ENCODE measurements at places on chromosomes 7 and 10.

DNA sequence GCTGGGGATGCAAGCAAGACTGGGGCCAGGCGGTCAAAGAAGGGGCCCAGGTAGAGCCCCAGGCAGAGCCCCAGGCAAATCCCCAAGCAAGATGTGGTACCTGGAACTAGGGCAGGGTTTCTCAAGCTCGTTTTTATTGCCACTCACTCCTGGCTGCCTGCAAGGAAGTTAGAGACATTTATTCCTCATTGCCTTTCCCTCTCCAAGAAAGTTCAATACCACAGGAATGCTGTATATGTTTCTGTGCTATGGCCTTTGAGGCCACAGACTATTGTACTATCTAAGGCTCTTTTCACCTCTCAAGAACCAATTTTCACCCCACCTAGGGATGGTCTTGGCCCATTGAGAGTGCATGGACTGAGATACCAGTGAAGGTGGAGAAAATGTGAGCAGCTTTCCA lies 71.3 kb downstream of the TACC2 start:
- no peaks in the 10 kb centered on the region for H3K27me3 ChIP-seq
- H3K36me3 ChIP-seq, result no peaks in the 10 kb centered on the region
- no peak overlapping the region for H3K27ac ChIP-seq

- H3K27ac ChIP-seq, result no peak overlapping the region
- no peaks in the 10 kb centered on the region for H3K27me3 ChIP-seq
- H3K4me1 ChIP-seq, result peaks cover 34% of the 10 kb centered on the region
- H3K36me3 ChIP-seq, result no peaks in the 10 kb centered on the region
- DNase-seq, result no peak
These were observed 152.2 kb downstream of the SGMS1 start for GRCh38 chr10:50471583-50471975.

- peak overlapping the region; percentile 71 for H3K4me3 ChIP-seq
- no peaks in the 10 kb centered on the region for H3K36me3 ChIP-seq
- H3K4me1 ChIP-seq, result no peaks in the 10 kb centered on the region
These were observed 704 bp downstream of the ZNRF2 start for GRCh38 chr7:30285067-30285535.

- no peak overlapping the region for H3K4me3 ChIP-seq
- H3K4me1 ChIP-seq, result peaks cover 46% of the 10 kb centered on the region
- no peak overlapping the region for H3K27ac ChIP-seq
- no peaks in the 10 kb centered on the region for H3K36me3 ChIP-seq
These were observed 3.6 kb downstream of the OPTN start for GRCh38 chr10:13103554-13103953.

DNA sequence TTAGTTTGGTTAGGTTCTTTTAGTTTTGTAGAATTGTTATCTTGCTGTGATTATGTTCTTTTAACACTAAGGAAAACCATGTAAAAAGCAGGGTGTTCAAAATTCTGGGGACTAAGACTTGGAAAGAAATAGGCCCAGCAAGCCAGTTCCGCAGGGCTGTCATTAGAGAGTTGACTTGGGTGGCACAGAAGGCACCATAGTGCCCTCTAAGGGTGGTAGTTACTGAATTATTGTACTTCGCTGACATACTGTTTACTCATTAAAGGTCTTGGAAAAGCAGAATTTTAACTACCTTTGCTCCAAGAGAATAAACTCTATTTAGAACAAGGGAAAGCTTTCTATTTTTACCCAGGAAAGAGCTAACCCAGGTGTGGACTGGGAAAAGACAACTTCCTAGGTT lies 86.5 kb downstream of the OTUD1 start:
- DNase-seq, result no peak
- no peaks in the 10 kb centered on the region for H3K36me3 ChIP-seq
- H3K4me1 ChIP-seq, result no peaks in the 10 kb centered on the region
- no peaks in the 10 kb centered on the region for H3K27me3 ChIP-seq

DNA sequence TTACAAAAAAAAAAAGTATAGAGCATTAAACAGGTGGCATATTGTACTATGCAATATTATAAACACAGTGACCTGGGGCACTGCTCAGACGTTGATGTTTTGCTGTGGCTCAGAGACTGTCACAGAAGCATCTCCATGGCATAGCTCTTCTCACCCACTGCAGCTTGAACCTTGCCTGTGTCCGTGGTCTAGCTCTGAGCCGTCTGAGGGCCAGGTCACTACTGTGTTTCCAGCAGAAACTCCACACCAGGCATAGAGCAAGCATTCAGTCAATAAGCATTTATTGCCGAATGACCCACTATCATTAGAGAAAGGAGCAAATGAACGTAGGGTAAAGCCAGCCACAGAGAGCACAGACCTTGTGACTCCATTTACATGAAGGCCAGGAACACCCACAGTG lies 443.2 kb upstream of the FOXK1 start:
- H3K4me1 ChIP-seq, result no peaks in the 10 kb centered on the region
- DNase-seq, result no peak
- no peaks in the 10 kb centered on the region for H3K36me3 ChIP-seq

DNA sequence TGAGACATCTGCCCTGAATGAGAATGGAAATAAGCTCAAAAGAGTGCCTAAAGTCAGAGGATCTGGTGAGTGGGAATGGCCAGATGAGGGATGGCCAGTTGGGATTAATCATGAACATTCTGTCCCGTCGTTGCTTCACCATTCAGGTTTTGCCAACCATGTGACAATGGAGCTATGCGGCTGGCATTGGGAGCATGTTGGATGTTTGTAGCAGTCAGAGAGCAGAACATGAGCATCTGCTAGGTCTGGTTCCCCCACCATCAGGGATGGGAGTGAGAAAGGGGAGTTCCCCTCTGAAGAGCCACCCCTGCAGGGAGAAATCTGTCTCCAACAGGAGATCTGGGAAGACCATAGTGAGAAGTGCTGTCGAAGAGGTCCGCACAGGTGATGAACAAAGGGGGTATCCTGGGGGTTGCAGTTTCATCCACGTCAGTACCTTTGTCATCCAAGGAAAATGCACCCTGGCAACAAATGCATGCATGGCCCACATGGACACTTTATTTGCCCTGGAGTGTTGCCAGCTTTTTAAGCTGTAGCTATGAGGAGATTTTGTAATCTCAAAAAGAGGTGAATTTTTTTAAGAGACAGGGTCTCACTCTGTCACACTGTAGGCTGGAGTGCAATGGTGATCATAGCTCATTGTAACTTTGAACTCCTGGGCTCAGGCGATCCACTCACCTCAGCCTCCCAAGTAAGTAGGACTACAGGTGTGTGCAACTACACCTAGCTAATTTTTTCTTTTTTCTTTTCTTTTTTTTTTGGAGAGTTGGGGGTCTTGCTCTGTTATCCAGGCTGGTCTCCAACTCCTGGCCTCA lies 190.2 kb downstream of the CAMK1D start:
- no peak overlapping the region for H3K27ac ChIP-seq
- DNase-seq, result peak; percentile 67
- no peaks in the 10 kb centered on the region for H3K27me3 ChIP-seq

DNA sequence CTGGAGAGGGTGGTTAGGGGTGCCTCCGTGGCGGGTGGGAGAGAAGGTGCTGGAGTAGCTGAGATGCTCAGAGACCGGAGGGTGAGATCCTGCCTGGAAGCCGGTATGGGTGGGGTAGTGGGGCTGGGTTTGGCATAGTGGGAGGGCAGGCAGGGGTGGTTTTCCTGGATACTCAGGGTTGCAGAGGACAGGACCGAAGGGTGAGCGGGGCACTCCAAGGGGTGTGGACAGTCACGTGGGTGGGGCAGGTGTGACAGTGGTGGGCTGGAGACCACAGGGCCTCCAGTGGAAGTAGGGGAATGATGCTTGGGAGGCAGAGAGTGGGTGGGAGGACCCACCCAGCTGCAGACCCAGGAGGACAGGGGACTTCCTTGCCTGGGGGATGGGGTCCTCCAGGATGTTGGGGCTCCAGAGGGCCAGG lies 1.9 kb downstream of the SCART1 start:
- H3K4me3 ChIP-seq, result no peak overlapping the region
- H3K27ac ChIP-seq, result no peak overlapping the region
- no peaks in the 10 kb centered on the region for H3K36me3 ChIP-seq
- H3K4me1 ChIP-seq, result no peaks in the 10 kb centered on the region
- DNase-seq, result peak; percentile 21

DNA sequence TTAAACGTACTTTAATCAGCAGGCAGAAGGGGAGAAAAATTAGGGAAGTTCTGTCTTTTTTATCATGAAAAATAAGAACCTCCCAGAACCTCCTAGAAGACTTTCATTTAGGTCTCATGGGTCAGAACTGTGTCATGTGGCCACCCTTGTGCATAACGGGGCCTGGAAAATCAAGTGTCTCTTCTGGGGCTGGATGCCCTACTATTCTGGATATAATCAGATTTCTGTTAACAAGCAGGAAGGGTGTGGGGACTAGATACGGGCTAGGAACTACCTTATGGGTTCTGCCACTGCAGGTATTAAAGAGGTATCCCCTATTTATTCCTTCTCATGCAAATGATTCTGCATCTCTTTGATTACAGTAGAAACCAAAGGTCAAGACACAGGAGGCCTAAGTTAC lies 14.1 kb downstream of the LANCL2 start:
- no peaks in the 10 kb centered on the region for H3K27me3 ChIP-seq
- no peak overlapping the region for H3K4me3 ChIP-seq
- no peaks in the 10 kb centered on the region for H3K36me3 ChIP-seq
- no peak overlapping the region for H3K27ac ChIP-seq

GRCh38 chr7:117195361-117196029 lies 127.4 kb downstream of the WNT2 start:
- DNase-seq, result no peak
- no peak overlapping the region for H3K27ac ChIP-seq
- no peaks in the 10 kb centered on the region for H3K4me1 ChIP-seq
- no peaks in the 10 kb centered on the region for H3K27me3 ChIP-seq
- H3K36me3 ChIP-seq, result peaks cover 12% of the 10 kb centered on the region
- no peak overlapping the region for H3K4me3 ChIP-seq

DNA sequence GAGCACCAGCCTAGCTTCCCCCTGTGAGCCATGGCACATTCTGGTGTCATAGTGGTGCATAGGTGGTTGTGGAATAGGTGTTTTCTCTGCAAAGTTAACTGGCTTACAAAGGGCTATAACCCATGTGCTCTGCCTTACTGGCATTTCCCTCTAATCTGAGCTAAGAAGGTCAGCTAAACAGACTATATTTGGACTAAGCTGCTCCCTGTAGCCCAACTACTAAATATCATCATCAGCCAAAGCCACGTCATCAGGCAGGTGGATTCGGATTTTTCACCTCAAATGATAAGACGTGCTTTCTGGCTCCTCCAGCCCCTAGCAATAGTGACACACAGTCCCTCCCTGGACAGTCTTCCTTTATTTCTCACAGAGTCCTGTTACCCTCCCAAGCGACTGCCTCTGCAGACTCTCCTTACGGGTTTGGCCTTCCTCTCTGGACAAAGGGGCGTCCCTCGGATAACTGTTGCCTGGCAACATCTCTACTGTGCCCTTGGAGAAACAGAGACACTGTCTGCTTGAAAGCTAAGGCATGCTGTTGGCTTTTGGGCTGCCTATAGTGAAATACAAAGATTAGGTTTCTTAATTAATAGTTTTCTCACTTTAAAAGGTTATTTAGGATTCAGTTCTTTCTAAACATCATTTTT lies 9.1 kb downstream of the SLC13A4 start:
- H3K36me3 ChIP-seq, result no peaks in the 10 kb centered on the region
- no peak overlapping the region for H3K27ac ChIP-seq
- H3K27me3 ChIP-seq, result no peaks in the 10 kb centered on the region
- no peak for DNase-seq
- no peaks in the 10 kb centered on the region for H3K4me1 ChIP-seq

DNA sequence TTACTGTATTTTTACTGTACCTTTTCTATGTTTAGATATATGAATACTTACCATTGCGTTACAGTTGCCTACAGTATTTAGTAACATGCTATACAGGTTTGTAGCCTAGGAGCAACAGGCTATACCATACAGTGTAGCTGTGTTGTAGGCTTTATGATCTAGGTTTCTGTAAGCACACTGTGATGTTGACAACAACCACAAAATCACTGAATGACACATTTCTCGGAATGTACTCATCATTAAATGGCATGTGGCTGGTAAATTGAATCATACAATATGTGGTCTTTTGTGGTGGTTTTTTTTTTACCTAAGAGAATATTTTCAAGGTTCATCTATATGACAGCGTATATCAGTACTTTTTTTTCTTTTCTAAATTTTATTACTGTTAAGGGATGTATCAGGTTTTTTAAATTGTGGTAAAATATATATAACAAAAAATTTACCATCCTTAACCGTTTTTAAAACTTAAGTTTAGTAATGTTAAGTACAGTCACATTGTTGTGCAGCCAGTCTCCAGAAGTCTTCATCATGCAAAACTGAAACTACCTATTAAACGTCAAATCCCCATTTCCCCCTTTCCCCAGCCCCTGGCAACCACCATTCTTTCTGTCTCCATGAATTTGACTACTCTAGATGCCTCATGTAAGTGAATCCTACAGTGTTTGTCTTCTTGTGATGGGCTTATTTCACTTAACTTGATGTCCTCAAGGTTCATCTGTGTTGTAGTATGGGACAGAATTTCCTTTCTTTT lies 21.5 kb downstream of the BTAF1 start:
- H3K27ac ChIP-seq, result no peak overlapping the region
- no peaks in the 10 kb centered on the region for H3K4me1 ChIP-seq
- H3K4me3 ChIP-seq, result no peak overlapping the region
- no peak for DNase-seq

DNA sequence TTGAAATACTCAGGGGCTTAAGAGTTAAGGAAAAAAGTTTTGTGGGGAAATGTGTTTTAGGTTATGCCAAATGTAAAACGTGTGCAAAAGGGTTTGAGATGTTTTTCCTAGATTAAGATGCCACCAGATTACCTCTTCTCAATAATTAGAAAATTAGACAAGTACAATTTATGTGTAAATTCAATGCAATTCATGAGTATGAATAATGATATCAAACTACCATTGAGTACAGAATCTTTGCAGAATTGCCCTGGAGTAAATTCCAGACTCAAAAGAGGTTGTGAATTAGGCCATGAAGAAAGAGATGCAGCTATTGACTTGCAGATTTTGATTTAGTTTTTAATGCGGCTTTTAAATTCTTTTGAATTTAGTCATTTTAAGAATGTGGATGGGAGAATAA lies 159.4 kb upstream of the INHBA start:
- H3K27ac ChIP-seq, result no peak overlapping the region
- DNase-seq, result no peak
- no peaks in the 10 kb centered on the region for H3K4me1 ChIP-seq
- no peaks in the 10 kb centered on the region for H3K36me3 ChIP-seq

- DNase-seq, result no peak
- H3K27ac ChIP-seq, result no peak overlapping the region
These were observed 41.4 kb downstream of the NRF1 start for GRCh38 chr7:129652914-129653313.

GRCh38 chr7:135822376-135822775 lies 73.8 kb upstream of the FAM180A start:
- H3K4me1 ChIP-seq, result no peaks in the 10 kb centered on the region
- DNase-seq, result no peak
- no peaks in the 10 kb centered on the region for H3K27me3 ChIP-seq
- no peak overlapping the region for H3K27ac ChIP-seq
- H3K4me3 ChIP-seq, result no peak overlapping the region
- no peaks in the 10 kb centered on the region for H3K36me3 ChIP-seq

GRCh38 chr10:73096041-73096448 lies 621 bp downstream of the P4HA1 start:
- peak overlapping the region; percentile 92 for H3K4me3 ChIP-seq
- H3K27me3 ChIP-seq, result no peaks in the 10 kb centered on the region
- peak overlapping the region; percentile 96 for H3K27ac ChIP-seq
- H3K4me1 ChIP-seq, result peaks cover 26% of the 10 kb centered on the region
- H3K36me3 ChIP-seq, result no peaks in the 10 kb centered on the region
- peak; percentile 78 for DNase-seq

Data from right atrium auricular region (tissue), 2 donors.